ENCODE measurements at places on chromosomes 16 and 17.

DNA sequence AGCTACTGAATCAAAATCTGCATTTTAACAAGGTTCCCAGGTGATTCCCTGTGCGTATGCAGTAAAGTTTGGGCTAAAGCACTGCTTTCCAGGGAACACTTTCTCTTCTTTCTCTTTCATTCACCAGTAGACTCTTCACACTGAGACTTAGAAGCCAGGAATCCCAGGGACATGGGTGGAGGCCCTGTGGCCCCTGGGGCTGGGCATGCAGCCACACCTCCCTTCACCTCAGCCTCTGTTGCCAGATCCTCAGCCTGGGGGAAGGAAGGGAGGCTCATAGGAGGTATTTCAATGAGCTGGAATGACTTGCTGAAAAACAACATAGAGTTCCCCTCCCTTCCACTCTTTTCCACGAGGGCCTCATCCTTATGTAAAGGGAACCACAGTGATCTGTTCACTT, 1.2 kb downstream of the G6PC3 start:
- no peak for DNase-seq

GRCh38 chr16:85948138-85948509, 49.2 kb downstream of the IRF8 start:
- DNase-seq = no peak

DNA sequence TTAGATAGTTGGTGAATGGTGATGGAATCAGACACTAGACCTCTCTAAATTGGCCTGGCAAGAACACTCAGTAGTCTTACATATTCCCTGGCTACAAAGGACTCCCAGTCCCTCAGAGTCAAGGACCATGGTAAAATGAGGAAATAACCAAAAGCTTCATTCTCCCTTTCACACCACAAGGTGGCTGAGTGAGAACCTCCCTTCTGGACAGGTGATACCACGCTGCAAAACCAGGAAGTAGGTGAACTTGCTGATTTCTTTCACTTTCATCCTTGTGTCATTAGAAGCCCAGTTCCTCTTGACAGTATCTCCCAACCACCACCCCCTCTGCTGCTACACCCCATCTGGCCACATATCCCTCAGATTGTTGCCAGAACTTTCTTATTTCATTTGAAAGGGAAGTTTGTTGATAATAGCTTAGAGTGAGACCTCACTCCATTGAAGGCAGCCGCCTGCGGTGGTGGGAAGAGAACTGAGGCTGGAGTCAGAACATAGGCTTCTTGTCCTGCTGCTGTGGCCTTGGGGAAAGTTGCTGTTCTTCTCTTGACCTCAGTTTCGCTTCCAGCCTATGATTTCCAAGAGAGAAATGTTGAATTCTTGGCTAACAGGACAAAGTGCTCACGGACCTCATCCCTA, 290.6 kb upstream of the CCL2 start:
- no peak for DNase-seq

DNA sequence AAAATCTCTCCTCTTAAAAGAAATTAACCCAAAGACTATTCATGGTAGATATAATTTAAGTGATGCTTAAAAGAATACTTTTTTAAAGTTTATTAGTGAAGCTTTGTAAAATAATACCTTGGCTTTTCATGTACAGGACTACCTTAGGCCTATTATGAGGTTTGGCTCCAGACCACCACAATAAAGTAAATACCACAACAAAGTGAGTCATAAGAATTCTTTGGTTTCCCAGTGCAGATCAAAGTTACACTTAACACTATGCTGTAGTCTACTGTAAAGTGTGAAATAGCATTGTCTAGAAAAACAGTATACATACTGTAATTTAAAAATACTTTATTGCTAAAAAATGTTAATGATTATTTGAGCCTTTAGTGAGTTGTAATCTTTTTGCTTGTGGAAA, 31.7 kb downstream of the CLTC start:
- DNase-seq = no peak

GRCh38 chr17:77140878-77141767, at the start of gene SEC14L1:
TSS of gene SEC14L1 (plus strand) at chr17:77140969. CDS start at chr17:77143597, 2,628 bp downstream.
- DNase-seq = peak; percentile 33

DNA sequence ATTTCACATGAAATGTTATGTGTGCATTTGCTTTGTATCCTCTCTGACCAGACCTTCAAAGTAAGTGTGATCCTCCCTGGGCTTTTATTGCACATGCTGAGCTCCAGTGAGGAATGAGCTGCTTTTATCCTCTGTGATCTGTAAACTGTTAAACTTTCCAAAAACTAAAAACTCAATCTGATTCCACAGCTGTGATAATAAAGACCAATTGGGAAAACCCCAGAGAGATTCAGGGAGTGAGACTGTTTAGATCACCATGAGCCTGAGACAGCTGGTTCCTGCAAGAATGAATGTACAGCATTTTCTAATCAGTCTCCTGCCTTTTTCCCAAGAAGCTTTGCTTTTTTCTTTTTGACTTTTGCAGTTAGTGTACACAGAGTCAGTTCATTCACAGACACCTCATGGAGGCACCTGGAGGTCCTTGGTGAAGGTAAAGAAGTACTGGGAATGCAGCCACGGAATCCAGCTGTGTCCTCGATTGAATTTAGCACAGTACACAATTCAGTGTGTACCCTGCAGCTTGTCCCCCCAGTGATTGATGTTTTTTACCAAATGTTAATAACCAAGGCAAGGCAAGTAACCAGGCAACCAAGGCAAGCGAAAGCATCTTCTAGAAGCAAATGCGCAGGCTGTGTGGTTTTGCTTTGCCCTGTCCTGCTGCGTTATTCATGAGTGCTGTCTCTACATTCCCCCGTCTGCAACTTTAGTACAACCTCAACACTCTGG, 182.6 kb downstream of the LGALS9B start:
- no peak for DNase-seq

DNA sequence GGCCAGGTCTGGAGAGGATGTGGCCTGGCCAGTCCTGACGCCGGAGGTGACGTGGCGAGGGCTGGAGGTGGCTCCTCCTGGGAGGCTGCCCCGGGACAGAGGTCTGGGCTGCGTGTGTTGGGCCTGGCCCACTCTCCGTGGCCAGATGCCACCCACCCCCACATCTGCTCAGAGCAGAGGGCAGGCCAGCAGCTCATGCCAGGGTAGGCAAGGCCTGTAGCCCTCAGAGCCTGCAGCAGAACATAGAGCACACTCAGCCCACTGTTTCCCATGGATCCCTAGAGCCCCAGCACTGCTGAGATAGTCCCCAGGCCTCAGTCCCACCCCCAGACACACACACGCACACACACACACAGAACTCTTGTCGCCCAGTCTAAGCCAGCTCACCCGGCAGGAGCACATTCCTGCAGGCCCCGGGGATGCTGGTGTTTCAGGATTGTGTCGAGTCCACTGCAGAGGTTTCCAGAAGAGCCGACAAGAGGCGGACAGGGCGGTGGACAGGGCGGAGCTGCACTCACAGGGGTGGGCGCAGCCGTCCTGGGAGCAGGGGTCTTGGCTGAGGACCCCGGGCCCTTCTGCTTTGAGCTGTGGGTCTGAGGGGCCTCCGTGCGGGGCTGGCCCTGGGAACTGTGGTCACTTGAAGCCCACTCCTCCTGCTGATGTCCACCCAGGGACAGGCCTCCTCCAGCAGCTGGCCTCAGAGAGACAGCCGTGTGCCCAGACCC, 33.4 kb downstream of the SOX8 start:
- no peak for DNase-seq
